Glutamatergic neuron (in vitro differentiated cells): ENCODE measurements at places on chromosomes 6 and 20. TPM values are rescaled to one million over a fixed set of nuclear protein-coding genes. Genes with fewer than 3 reads are reported as not detected.

- DNase-seq = no peak
These were observed 30.2 kb upstream of the TBC1D7 start for GRCh38 chr6:13358511-13358910.

DNA sequence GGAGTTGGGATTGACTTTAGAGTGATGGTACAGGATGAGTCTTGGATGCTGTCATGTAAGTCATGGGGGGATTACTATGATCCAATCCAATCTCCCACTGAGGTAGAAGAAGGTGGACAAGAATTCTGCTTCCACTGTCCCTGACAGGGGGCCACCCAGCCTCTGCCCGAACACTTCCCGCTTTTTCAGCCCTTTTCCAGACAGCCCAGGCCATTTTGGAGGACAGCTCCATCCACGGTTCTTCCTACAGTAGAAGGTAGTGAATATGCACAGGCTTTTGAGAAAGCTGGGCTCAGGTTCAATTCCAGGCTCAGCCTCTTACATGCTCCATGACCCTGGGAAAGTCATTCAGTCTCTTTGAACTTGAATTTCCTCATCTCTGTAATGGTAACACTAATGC lies 31.0 kb downstream of the TRERF1 start:
- no peak for DNase-seq

- DNase-seq = no peak
These were observed 48.7 kb upstream of the HEY2 start for GRCh38 chr6:125700581-125701353.

GRCh38 chr20:6852478-6852877 lies 85.0 kb downstream of the BMP2 start:
- DNase-seq = no peak

- DNase-seq = no peak
These were observed 218.2 kb upstream of the SNX9 start for GRCh38 chr6:157604816-157605215.

DNA sequence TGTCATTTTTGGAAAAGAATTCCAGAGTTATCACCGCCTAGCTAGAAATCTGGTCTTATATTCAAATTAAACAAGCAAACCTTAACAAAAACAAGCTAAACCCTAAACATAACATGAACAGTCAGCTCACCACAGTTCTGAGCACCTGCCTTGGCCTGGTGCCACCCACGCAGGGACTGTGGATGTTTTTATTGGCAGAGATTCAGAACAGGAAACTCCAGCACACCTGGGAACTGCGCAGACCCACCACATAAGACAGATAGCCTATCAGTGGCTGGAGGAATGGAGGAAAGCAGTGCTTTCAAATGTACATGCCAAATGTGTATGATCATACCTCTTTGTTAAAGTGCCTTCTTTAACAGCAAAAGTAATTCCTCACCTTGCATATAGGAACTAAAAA lies 8.9 kb downstream of the SLC16A10 start:
- no peak for DNase-seq

DNA sequence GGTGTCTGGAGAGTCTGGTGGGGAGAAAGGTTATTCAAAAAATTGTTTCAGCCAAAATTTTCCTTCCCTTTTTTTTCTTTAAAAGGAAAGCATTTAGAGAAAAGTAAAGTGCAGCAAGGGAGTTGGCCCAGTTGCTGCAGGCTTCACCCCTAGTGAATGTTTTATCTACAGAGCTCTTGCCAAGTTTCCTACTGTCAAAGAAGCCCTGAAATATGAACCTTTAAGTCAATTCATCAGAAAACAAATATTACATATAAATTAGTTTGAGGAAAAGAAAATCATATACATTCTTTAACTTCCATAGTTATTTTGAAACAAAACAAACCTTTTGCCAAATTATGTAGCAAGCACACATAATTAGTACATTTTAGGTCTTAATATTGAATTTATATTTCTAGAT lies 25.0 kb upstream of the HMGCLL1 start:
- DNase-seq = no peak

- DNase-seq = no peak
These were observed 127.9 kb downstream of the HUS1B start for GRCh38 chr6:528989-529388.

DNA sequence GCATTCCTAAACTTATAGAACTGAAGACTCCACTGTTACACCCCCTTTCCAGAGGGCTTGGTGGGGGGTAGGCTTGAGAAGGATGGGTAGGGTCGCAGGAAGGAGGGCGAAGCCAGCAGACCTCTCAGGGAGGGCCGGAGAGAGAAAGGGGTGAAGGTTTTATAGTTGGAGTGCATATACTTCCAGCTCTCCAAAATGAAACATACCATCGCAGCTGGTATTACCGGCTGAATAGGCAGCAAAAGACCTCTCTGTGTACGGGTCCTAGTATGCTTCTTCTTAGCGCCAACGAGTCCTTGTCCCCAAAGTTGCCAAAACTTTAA lies 1.0 kb upstream of the VGLL2 start:
- no peak for DNase-seq

DNA sequence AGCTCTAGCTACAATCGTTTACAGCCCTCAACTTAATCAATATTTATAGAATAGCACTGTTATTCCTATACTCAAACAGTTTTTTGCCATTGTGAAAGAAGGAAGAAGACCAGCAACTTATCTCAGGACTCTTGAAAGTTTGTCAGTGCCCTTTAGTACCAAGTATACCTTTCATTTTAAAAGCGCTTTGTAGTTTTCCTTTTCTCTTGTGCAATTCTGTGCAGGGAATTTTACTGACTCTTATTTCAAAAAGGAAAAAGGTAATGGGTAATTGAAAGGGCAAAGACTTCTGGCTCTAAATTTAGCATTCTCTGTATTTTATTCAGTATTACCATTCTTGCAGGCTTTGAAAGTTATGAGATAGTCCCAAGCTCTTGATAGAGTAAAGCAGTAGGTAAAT lies 16.8 kb upstream of the RHAG start:
- DNase-seq = no peak

The DAAM2 gene
- 0.59 TPM for total RNA-seq

The NKX2-4 gene
- not detected for total RNA-seq

The SMLR1 gene
- total RNA-seq = not detected

The RIMS1 gene
- 12.3 TPM for total RNA-seq

The MUC22 gene
- total RNA-seq = not detected

The ARFGEF3 gene
- 15.3 TPM for total RNA-seq

The FOXS1 gene
- not detected for total RNA-seq
